ENCODE measurements at places on chromosomes 4 and X.
A peak's percentile ranks its signal among the peaks of the same experiment; 100 is the strongest.

DNA sequence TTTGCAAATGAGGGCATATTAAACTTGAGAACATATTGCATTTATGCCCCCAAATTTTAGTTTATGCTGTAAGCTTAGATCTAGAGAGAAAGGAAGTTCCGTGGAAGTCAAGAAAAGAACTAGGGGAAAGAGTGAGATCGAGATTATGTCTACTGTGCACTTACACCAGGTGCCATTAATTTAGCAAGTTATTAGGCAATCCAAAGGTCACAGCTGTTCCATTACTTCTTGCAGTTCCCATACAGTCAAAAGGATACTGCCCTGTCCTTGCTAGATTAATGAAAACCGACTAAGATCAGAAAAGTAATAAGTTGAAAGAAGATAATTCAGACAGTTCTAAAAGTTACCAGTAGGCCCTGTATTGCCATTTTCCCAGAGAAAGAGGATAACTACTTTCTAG lies 49.3 kb upstream of the SLC7A11 start:
- no peak for DNase-seq

DNA sequence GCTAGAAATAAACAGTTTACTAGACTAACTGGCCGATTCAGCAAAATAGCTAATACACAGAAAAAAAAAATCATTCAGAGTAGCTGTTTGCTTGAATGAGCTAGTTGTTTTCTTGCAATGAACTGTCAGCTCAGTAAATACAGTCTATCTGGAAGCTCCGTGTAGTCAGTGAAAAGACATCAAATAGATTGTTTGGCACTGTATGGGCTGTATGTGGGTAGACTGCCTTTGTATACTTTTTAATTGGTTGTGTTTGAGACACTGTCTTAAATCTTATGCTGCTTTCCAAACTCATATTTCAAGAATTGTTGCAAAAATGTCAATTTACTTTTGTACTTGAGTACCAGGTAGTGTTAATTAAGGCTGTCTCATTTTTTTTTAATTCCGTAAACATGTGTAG lies 61.6 kb upstream of the GPR174 start:
- DNase-seq, result no peak

DNA sequence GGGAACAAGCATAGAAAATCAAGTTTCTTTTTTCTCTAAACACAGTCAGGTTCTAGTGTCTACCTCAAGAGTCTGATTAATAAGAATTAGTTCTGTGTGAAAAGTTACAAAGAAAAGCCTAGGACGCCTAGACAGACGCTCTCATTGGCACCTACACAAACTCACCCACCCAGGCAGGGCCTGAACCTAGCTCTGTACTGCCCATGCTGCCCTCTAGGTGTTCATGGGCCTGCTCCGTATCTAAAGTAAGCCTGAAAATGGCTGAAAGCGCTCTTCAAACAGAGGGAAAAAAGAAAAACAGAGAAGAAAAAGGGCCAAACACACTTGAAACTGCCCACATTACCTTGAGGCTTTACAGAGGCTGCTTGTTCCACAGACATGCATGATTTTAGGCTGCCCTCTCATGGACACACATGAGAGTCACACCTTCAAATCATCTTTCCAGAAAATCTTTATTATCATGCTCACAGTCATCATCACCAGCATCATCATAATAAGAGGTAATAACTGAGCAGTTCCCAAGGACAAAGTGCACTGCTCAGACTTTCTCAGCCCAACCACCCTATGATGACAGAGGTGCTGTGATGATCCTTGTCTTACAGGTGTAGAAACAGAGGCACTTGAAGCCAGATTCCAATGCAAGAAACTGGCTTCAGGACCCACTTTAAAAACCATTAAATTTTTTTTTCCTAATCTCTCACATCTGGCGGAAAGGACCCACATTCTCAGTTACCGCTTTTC lies 49.6 kb downstream of the MAP7D2 start:
- DNase-seq, result peak; percentile 9

- no peak for DNase-seq
Measured at GRCh38 chr4:128715616-128716015, 93.9 kb upstream of the JADE1 start.

GRCh38 chrX:40504801-40505605 lies 75.8 kb upstream of the ATP6AP2 start:
- no peak for DNase-seq

DNA sequence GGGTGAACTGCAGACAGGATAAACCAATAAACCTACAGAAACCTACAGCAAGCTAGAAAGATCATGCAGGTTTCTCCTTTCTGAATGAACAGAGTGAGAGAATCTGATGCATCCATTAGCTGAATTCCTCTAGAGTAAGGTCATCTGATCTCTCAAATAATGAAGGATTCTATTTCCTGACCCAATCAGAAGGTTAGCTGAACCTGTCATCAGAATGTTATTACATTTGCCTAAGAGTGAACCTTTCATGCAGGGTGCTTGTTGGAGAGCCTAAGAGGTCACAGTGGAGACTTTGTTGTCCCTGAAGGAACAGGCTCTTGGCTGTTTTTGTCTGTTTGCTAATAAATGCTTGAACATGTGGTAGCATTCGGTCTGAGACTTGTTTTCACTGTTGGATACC lies 24.0 kb downstream of the MEPE start:
- DNase-seq, result no peak

GRCh38 chr4:48752246-48752645 lies 27.8 kb downstream of the FRYL start:
- no peak for DNase-seq

DNA sequence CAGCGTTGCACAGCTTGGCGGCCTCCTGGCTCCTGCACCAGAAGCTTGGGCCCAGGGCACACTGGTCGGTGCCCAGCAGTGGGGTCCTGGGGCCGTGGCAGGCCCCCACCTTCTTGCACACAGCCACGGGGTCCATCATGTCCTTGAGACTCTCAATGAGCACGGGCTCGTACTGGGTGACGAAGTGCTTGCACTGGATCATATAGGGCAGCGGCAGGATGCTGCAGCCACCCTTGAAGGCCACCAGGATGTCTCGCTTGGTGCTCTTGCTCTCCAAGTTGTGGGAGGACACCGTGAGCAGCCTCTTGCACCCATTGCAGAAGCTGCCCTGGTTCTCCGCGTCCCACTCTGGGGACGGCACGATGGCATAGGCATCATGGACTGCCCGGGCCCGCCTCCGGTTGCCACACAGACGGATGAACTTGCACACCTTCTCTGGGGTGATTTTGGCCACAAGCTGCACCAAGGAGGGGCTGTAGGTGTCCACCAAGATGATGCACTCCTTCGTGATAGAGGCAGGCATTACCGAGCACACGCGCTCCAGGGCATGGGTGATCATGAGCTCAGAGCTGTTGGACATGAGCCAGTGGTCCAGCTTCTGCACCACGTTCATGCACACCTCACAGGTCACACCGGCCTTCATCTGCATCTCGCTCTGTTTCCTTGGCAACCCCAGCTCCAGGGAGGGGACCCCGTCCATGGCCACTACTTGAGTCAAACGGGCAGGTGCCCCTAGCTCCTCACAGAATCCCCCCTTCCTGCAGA lies 1.2 kb downstream of the PSAPL1 start:
- DNase-seq, result no peak

DNA sequence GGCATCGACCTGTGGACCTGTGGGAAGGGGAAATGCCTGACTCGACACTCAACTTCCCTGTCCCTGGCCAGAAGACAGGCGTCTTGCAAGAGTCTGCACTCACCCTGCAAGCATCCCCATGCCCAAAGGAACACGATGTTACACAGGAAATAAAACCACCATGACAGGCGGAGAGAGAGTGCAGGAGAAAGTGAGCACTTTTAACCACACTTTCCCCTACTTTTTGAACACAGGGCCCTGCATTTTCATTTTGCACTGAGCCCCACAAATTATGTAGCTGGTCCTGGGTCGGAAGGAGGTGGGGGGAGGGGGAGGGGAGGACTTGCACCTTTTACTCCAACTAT lies 13.8 kb upstream of the MAN2B2 start:
- no peak for DNase-seq

DNA sequence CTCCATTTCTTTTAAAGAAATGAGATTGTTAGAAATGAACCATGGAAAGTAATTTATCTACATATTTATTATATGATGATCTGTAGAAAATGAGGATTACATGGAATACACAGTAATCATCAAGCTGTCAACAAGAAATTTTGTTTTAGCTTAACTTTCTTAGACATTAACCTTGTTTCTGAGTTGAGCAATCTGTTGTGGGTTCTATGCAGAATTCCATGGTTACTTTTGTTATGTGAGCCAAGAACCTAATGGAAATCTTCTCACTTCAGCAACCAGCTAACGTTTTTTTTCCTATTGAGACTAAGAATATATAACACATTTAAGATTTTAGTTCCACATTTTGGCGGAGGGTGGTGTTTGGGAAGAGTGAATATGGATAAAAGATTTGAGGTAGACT lies 136.1 kb upstream of the SLC4A4 start:
- DNase-seq, result no peak

GRCh38 chr4:7419961-7420660 lies 14.6 kb downstream of the PSAPL1 start:
- no peak for DNase-seq

GRCh38 chr4:173917255-173917960 lies 366.1 kb downstream of the FBXO8 start:
- no peak for DNase-seq

DNA sequence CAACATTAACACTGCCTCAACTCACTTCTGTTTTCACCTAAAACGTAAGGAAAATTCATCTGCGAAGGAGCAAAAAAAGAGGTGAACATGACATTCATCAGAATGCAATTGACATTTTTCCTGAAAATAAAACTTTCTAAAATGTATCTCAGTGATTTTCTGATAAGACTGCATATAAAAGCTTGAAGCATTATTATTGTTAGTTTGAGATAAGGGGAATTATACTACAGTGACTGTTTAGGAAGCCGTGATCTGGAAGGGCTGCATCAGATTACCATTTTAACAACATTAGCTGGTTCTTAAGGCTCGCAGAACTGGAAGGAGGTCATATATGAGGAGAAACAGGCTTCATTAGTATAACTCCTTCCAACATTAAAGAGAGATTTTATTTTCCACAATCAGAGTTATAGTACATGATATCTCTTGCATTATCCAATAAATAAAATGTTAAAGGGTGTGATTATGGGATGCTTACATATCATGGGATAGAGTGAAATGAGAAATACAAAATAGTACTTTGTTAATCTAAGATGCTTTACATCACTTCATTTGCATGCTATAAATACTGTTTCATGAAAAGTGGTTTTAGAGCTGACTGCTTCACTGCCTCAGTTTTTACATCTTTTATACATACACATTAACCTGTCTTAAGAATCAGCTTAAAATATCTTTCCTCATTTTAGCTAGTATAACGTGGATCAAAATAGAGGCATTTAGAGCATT lies 1820.1 kb upstream of the TENM3 start:
- DNase-seq, result no peak

- no peak for DNase-seq
Measured at GRCh38 chr4:172124656-172125308, 311.6 kb downstream of the GALNTL6 start.

GRCh38 chr4:113684534-113685091 lies 76.9 kb downstream of the CAMK2D start:
- no peak for DNase-seq

DNA sequence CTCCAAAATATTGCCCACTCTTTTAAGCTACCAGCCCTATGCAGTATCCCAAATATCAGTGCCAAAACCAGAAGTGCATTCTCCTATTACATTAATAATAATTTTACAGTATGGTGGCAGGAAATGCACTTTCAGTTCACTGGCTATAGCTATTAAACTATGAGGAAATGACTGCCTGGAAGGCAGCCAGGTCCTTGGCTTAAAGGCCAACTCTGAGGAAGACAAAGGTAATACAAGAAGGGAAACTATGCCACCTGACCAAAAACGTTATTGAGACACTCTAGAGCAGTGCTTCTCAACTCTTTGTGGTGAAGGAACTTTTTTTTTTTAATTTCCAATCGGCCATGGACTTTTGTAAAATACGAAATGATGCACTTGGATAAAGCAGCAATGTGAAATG lies 133.6 kb upstream of the VAMP7 start:
- DNase-seq, result no peak

- DNase-seq, result peak; percentile 77
Measured at GRCh38 chrX:65688403-65688871, 21.0 kb downstream of the MSN start.

DNA sequence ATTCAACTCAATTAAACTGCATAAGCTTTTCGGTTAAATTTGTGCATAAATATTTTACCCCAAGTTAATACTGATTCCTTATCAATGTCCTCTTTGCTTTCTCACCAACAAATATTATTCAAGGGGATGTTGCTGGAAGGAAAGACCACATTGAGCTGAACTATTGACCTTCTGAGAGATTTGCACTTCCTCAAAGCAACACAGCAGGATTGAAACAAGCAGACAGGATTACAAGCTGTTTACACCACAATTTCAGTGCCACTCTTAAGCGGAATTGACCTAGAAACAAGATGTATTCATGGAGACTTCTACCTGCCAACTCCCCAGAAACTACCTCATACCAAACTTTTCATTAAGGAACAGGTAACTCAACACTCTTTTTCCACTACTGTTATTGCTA lies 96.5 kb upstream of the DUSP21 start:
- no peak for DNase-seq

DNA sequence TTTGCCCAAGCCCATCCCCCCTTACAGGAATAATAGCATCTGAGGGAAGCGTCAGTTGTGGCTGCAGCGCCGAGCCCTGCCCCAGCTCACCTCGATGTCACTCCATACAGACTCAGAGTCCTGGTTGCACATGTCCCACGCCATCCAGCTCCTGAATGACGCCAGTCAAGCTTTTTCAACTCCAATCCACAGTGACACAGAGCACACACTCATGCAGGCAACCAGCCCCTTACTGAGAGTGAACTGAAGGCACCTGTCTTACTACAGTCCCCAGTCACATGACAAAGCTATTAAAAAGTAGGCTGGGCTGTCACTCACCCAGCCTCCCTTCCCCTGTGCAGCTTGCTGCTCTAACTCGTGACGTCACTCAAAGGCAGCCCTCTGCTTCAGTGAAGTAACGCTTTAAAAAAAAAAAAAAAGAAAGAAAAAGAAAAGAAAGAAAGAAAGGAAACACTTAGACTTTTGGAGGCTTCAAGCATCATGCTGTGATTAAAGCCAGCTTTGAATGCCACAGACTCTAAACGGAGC lies at the start of gene PPARGC1A:
PPARGC1A (minus strand) TSS at position 234 of the 528 bp plus-strand sequence; CDS start at position 144, 90 bp downstream.
- peak; percentile 38 for DNase-seq

- peak; percentile 95 for DNase-seq
Measured at GRCh38 chr4:147780137-147780777, 48.4 kb downstream of the ARHGAP10 start.

- DNase-seq, result no peak
Measured at GRCh38 chrX:40041915-40042314, 55.8 kb downstream of the BCOR start.

DNA sequence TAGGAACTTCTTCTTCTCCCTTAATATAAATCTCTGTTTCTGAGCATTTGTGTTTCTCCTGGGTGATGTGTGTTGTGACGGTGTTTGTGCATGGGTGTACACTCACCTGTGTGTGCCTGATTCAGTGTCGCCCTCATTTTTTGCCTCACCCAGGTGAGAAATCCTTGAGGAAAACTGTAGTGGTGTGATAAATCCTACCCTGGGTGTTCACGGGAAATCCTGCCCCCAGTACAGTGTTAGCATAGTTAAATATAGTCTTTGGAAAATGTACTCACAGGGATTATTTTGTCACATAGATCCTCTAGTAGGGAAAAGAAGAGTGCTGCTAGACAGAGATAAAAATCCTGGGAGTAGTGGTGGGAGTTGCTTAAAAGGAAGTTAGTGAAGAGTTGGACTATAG lies 291.9 kb upstream of the PITX2 start:
- no peak for DNase-seq

All from suppressor macrophage treated with lipopolysaccharide for 1 hour (primary cell).